ENCODE measurements at places on chromosomes 4 and X. TPM values are rescaled to one million over a fixed set of nuclear protein-coding genes. Genes with fewer than 3 reads are reported as not detected.

GRCh38 chr4:103076747-103077347 lies at the start of gene SLC9B2:
SLC9B2 (minus strand) TSS chr4:103076761; CDS start chr4:103067550, 9,211 bp downstream.
- ATAC-seq = no peak

- no peak for ATAC-seq
These were observed 130.4 kb downstream of the DHX15 start for GRCh38 chr4:24453951-24454350.

- peak; percentile 80 for ATAC-seq
These were observed 161.7 kb downstream of the BTC start for GRCh38 chr4:74632634-74633033.

DNA sequence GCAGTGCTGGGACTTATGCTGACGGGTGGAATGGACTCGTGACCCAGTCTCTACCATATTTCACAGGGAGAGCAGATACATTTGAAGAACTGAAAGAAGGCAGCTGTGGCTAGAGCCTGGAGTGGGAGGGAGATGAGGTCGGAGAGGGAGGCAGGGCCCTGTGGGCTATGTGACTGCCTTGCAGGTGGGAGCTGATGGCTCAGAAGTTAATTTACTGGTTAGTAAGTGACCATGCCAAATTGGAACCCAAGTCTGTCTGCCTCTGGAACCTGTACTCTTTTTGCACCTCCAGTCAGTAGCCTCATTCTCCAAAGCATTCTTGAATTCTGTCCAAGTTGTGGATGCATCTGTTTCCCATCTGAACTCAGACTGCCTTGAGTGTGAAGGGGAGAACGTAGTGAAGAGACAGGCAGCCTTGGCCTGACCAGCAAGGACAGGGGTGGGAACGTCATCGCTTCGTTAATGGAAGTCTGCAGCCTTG lies 92.3 kb downstream of the REPS2 start:
- no peak for ATAC-seq

DNA sequence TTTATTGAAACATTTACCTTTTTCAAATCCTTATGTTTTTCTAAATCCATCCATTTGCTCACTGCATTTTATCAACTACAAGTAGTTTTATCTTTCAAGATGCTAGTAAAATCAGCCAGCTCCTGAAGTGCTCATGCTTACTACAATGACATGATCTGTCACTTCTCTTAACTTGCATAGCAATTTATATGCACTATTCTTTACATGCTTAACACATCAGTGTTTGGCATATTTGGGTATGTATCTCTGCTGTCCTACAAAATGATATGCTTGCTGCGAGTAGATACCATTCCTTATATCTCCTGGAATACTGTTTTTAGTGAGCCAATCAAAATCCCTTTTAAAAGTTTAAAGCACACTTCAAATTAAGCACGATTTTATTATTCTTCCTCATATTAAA lies 2726.8 kb downstream of the PCDH7 start:
- ATAC-seq = no peak

DNA sequence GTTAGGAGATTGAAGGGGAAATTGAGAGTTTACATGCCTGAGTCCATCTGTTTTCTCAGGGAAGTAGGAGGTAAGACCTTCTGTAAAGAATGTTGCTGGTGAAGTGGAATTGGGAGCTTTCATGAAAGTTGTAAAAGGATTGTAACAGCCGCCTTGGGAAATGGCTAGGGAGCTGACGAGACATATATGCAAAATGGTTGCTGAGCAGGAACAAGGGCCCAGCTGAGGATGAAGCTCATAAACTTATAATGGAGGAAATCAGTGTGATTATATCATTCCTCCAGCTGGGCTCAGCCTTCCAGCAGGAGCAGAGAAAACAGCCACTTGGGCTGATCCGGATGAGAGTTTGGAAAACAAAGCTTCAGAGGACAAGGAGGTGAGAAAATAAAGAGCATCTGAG lies 208.7 kb downstream of the MAPK10 start:
- no peak for ATAC-seq

GRCh38 chr4:94515365-94515764 lies 63.6 kb downstream of the PDLIM5 start:
- no peak for ATAC-seq

DNA sequence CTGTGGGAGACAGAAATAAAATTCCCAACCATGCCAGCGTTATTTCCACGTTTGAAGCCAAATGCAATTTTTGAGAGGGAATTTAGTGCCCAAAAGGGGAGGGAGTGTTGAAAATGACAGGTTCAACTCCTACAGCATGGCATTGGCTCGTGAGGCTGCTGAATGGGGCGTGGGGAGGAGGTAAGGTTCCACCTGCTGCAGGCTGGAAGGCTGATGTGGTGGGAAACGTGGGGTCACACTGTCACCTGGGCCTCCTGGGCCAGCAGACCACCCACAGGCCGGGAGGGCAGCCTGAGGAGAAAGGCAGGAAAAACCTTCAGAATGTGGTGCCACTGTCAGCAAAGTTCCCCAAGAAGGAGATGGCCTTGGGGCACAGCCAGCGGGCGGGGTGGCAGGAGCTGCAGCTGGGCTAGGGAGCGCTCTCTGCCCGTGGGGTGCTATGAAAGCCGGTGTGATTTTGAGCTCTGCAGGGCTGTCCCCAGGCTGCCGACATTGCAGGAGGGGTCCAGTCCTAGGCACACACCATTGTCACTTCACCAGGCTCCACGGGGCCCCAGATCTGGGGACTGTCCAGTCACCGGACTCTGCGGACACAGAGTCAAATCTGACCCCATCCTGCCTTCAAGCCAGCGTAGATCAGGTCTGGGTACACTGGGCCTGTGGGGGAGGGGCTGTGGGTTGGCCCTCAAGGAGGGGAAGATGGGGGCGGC lies 19.6 kb downstream of the MSANTD1 start:
- peak; percentile 11 for ATAC-seq

GRCh38 chrX:71622576-71623450 lies 4.5 kb upstream of the CXCR3 start:
- peak; percentile 71 for ATAC-seq

GRCh38 chrX:124216396-124217115 lies 115.9 kb upstream of the TEX13D start:
- no peak for ATAC-seq

FAM9B gene
- not detected for total RNA-seq

SMIM9 gene
- total RNA-seq = not detected

CT45A10 gene
- not detected for total RNA-seq

LSM6 gene
- total RNA-seq = 19.6 TPM

Measured in esophagus mucosa (tissue), 1 donor.